ENCODE measurements at places on chromosomes 6 and 20.

DNA sequence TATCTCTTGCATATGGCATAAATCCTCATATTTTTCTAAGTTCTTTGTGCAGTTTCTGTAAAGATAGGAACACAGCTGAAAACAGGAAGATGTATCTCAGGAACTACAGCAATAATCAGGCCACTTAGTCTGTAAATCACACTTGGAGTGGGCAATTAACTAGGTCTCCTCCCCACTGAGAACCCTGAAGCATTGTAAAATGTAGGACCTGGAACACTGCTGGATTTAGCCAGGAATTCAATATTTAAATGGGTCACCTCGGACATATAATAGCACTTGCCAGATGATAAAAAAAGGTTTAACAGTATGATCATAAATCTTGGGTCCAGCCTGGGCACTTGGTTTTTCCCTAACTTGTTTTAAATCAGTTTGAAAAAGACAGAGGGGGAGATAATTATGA, 155.0 kb downstream of the GRM1 start:
- no peak for DNase-seq

- peak; percentile 53 for DNase-seq
Observed at GRCh38 chr6:157761331-157761921, 61.6 kb upstream of the SNX9 start.

- DNase-seq: no peak
Observed at GRCh38 chr6:106547601-106548453, 81.5 kb downstream of the RTN4IP1 start.

GRCh38 chr6:2868637-2869036, 27.0 kb upstream of the SERPINB1 start:
- no peak for DNase-seq

GRCh38 chr6:48615041-48615440, 504.0 kb upstream of the PTCHD4 start:
- DNase-seq: no peak

DNA sequence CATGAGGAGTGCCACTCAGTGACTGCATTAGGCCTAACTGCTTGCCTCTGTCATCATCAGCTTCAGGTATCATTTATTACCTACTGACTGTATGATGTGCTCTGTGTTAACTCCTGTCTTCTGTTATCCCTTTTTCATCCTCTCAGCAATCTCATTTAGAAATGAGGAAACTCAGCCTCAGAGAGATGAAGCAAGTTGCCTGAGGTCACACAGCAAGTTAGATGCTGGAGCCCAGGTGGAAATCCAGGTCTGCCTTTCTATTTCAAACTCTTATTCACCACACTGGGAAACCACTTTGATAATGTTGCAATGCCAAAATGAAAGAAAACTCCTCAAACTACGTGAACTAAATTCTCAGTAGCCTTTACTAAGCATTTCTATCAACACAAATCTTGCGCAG, 1.3 kb downstream of the FERMT1 start:
- no peak for DNase-seq

- no peak for DNase-seq
Observed at GRCh38 chr6:87851674-87852299, 149.8 kb upstream of the AKIRIN2 start.

GRCh38 chr6:133040094-133040802, 200.9 kb upstream of the EYA4 start:
- DNase-seq: peak; percentile 15

GRCh38 chr6:101683884-101684283, 290.4 kb downstream of the GRIK2 start:
- DNase-seq: no peak

- no peak for DNase-seq
Observed at GRCh38 chr20:45340236-45340847, 7.9 kb downstream of the SDC4 start.

- DNase-seq: no peak
Observed at GRCh38 chr6:114714836-114715507, 372.1 kb upstream of the HS3ST5 start.

DNA sequence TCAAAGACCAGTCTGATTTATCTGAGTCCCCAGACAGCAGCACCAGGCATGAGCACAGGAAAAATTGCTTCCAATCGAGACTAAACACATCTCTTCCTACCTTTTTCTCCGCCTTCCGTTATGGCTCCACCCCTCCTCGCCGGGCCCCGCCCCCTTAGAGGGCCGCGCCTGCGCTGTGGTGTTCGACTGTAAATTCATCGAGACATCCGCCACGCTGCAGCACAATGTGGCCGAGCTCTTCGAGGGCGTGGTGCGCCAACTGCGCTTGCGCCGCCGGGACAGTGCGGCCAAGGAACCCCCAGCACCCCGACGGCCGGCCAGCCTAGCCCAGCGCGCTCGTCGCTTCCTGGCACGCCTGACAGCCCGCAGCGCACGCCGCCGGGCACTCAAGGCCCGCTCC, 8.9 kb downstream of the REM1 start:
- no peak for DNase-seq

GRCh38 chr6:16836144-16836981, 75.1 kb upstream of the ATXN1 start:
- no peak for DNase-seq

- DNase-seq: no peak
Observed at GRCh38 chr6:39102821-39103136, 12.2 kb downstream of the SAYSD1 start.

DNA sequence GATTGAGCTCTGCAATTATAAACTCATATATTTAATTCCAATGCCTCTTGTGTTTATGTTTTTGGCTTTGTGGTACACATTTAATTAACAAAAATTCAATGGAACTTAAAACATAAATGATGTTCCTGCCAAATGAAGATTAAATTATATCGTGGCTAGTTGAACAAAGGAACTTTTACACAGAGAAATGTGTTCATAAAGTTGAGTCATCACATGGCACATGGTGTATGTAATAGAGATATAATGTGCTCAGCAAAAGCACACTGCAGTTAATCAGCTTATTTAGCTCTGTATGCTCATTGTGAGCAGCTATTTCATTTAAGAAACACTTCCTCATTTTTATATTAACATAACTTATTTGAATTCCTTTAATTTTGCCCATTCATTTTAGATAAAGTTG, 1295.6 kb upstream of the CITED2 start:
- no peak for DNase-seq

DNA sequence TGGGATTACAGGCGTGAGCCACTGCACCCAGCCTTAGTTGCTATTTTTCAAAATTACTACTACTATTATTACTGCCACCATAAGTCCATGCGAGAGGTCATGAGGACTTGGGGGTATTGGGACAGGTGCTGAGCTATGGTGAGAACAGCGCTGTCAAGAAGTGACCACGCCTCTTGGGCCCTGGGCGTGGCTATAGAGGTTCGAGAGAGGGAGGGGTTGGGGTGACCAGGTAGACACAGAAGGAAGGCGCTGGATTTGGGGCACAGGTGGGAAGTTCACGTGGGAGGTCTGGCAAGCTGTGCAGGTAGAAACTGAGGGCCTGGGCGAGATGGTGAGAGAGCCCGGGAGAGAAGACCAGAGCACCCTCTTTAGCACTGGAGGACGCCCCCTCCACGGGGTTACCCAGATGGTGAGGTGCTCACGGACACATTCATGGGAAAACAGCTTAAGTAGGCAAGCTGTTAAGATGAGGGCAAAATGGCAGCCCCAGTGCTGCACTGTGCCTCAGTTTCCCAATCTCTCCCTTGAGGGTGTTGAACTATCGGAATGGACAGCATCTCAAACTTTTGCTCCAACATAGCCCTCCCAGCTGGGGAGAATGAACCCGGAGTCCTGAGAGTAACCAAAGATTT, 61.0 kb downstream of the RAB44 start:
- no peak for DNase-seq

- DNase-seq: no peak
Observed at GRCh38 chr6:90494067-90494780, 92.6 kb downstream of the MAP3K7 start.

- no peak for DNase-seq
Observed at GRCh38 chr6:193773-194310, 98.4 kb upstream of the DUSP22 start.

GRCh38 chr6:89951574-89952104, 57.4 kb downstream of the GJA10 start:
- no peak for DNase-seq

DNA sequence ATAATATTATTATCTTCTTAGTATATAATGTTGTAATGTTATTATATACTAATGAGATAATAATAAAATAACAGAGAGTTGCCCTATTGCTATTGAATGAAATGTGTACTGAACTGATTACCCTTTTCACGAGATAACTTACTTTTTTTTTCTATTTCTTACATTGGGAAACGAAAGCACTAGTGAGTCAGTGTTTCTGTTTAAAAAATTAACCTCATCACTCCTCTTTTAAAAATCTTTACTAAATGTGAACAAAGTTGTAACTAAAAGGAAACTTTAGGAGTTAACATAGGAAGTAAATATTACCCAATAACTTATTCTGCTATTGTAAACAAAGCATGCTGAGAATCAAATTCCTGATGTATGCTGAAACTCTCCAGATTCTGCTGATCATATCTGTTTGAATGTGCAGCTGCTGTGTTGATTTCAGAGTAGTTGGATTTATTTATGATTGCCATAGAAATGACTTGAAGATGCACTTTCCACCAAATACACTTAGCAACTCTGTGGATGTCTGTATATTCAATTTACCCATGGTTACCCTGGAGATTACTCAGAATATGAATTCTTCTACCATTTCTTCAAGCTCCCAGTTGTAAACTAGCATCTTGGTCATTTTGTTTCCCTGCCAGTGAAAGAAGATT, 523.4 kb downstream of the TENT5A start:
- no peak for DNase-seq

DNA sequence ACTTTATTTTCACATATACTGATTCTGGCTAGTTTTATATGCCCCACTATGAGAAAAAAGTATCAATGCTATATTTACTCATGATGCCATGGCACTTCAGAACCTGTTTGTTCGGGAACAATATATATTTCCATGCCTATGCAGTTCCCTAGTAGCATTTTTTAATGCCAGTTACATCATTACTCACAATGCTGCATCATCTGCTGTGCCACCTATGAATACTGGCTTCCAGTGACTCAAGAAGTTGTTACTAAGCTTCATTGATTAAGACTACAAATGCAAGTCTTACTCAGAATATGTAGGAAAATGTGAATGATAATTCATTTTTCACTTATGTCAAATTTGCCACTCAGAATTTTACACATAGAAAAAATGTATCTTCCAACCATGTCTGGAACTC, 97.9 kb downstream of the MAFB start:
- no peak for DNase-seq

DNA sequence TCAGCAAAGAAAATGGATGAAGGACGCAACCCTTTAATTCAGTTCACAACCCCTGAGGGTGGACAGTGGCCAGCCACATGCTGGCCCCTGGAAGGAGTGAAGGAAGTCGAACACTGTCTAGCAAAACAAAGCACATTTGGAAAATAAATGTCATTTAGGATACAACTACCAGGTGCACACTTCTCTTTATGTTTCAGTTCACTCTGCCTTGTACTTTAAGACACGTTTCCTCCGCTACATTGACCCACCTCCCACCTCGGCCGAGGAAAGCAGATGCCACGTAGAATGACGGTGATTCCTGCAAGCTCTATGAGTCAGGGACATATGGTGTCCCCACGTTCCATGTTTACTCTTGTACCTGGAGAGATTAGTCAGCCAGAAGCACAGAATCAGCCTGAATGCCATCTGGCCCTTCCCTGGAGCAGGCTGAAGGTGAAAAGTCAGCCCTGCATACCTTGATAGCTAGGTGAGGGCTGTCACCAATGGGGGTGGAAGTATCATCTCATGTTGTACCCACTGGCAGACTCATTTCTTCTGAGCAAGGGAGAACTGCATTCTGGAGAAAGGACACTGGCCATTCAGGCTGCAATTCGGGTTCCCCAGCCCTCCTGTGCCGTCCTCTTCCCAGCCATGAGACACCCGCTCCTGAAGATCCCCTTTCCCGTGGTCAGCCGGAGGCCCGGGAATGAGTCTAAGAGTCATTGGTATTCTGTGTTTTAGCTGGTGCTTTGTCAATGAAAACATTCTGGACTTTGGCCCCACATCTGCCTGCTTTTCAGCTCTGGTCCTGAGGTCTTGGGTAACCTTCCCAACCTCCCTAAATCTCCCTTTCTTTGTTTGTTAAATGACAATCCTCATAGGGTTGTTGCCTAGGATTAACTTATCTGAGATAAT, 60.6 kb downstream of the FOXA2 start:
- DNase-seq: no peak

- no peak for DNase-seq
Observed at GRCh38 chr20:57677584-57677982, 32.2 kb downstream of the PMEPA1 start.

- no peak for DNase-seq
Observed at GRCh38 chr6:17931227-17931626, 56.2 kb downstream of the KIF13A start.

GRCh38 chr6:56649782-56650181, 7.1 kb upstream of the DST start:
- DNase-seq: no peak

DNA sequence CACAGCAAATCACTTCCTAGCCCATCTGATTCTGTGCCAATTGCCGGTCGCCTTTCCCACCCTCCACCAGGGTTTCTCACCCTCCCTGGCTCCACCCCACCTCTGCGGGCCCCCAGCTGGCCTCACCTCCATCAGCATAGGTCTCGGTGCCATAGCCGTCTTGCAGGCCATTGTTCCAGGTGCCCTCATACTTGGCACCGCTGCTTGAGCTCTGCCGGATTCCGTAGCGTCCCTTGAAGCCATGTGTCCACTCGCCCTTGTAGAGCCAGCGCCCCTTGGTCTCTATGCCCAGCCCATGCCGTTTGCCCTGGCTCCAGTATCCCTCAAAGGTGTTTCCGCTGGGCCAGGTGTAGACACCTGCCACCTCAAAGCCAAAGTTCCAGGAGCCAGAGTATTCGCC, 787 bp downstream of the JPH2 start:
- DNase-seq: no peak

- no peak for DNase-seq
Observed at GRCh38 chr6:105107207-105107606, 72.6 kb downstream of the POPDC3 start.

DNA sequence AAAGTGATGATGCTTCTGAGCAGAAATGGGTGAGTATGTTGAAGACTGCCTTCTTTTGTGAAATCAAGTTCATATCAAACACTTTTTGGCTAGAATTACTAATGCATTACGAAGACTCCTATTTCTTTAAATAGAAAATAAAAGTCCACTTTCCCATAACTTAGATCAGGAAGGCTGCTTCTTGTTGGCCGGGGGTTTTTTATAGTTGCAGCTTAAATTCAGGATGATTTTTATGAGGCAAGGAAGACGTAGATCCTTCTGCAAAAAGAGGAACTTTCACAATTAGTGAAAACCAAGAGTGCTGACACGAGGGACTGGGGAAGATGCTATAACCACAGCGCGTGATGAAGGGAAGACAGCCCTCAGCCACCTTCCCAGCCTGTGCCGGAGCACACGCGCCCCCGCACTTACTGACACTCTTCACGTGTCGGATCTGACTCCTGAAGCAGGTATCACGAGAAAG, 206.1 kb upstream of the PRDM1 start:
- DNase-seq: no peak

DNA sequence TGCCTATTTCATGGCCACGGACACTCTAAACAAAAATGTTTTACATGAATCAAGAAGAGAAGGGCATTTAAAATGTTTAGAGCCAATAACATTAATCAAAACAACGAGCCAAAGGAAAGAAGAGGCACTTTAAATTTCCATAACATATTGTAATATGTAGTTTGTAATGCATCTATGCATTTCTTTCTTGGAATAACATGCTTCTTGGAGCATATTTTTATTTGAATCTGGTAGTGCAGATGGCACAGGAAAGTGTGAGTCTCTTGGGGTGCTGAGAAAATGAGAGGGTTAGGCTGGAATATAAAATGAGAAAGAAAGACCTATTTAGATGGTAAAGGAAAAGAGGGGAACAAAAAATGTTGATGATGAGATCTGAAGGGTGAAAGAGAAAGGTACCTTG, 305.4 kb downstream of the BTBD3 start:
- DNase-seq: no peak
